ENCODE measurements at places on chromosomes 6 and 20.
A peak's percentile ranks its signal among the peaks of the same experiment; 100 is the strongest.

- DNase-seq, result peak; percentile 1
Observed at GRCh38 chr6:144769142-144769541, 484.0 kb downstream of the UTRN start.

- no peak for DNase-seq
Observed at GRCh38 chr6:55654445-55654844, 75.5 kb upstream of the HMGCLL1 start.

DNA sequence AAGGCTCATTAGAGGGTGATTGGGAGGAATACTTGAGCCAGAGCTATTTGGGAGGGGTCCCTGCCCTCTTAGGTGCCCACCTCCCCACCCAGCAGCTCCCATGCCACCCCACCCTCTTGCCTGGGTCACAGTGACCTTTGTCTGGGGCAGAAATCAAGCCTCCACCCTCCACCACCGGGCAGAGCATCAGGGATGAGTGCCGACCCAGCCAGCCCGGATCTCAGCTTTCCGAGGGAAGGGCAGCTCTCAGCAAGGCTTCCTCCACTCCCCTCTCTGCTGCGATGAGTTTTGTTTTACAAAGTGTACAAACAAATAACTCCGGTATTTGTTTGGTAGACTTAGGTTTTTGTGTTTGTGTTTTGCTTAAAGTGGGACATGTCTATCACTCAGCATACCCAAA lies 136.7 kb upstream of the CST7 start:
- no peak for DNase-seq

DNA sequence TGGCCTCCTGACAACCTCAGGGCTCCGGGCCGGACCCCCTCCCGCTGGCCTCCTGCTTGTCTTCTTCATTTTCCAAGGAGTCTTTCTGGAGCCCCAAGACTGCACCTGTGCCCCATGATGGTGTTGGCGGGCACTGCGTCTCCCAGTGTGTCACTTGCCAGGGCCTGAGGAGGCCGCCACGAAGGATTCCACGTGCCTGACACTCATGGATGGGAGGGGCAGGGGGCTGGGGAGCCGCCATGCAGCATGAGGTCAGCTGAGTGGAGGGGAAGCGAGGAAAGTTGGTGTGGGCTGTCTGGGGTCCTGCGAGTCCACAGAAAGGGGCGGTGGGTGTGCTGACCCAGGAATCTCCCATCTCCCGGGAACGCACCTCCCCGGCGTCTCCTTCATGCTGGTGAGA lies 165.7 kb downstream of the SMOC2 start:
- no peak for DNase-seq

- no peak for DNase-seq
Observed at GRCh38 chr6:35220711-35221110, 7.0 kb downstream of the SCUBE3 start.

DNA sequence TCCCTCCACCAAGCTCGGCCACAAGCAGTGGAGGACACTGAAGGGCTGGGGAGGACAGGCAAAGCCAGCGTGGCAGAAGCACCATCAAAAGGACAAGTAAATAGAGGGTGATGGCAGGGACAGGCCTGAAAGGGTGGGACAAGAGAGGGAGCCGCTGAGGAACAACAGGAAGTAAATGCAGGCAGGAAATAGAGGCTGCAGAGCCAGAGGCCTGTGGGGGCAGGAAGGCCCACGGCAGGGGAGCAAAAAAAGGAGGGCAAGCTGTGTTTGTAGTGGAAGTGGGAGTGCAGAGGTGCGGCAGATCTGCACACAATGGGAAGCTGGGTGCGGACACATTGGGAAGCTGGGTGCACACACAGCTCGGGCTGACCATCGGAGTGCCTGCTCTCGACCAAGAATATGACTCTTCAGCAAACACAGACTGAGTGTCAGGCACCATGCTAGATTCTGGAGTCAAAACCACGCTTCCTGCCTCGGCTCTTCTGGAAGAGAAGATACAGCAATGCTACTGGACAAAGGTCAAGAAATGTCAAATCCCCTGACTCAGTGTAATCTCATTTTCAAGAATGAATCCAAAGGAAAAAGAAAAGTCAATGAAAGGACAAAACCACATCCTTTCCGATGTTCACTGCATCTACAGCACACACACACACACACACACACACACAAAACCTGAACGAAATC lies 40.4 kb upstream of the RAB22A start:
- DNase-seq, result peak; percentile 22

DNA sequence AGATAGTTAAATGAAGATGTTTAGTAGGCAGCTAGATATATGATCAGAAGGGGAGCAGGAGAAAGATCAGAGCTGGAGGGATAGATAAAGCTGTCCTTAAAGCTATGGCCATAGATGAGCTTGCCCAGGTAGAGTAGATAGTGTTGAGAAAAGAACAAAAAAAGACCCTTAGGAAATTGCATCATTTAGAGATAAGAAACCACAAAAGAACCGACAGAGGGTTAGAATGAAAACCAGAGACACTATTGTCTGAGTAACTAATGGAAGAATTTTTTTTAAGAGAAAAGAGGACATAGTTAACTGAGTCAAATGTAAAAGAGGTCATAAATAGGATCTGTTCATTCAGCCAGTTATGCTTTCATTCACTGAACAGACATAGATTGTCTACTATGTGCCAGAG lies 101.8 kb downstream of the TNFAIP3 start:
- no peak for DNase-seq

GRCh38 chr6:73731285-73731684 lies 35.3 kb downstream of the CD109 start:
- DNase-seq, result no peak

GRCh38 chr6:5412017-5412416 lies 150.7 kb downstream of the FARS2 start:
- no peak for DNase-seq

DNA sequence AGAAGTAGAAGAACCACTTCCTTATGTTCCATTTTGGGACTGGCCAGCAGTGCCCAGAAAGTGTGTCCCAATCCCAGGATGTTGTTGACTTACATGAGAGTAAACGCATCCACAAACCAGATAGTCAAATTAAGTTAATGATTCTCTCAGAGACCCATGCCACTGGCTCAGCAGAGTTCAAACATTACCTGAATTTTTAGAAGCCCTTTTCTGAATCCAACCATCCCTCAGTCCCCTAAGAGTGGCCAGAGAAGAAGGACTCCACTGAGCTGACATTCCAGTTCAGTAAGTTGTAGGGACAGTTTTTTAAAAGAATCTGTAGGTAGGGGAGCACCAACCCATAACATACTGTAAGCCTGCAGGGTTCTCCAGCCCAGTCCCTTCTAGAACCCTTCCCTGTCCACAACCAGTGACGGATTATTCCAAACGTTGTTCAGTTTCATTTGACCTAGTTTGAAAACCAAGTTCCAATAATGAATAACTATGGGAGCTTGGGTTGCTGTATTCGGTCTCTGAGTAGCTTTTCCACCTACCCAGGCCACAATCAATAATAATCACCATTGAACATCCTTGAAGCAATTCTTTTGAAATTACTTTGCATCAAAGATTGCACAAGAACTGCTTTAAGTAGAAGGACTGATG lies 153.0 kb downstream of the LPA start:
- no peak for DNase-seq

DNA sequence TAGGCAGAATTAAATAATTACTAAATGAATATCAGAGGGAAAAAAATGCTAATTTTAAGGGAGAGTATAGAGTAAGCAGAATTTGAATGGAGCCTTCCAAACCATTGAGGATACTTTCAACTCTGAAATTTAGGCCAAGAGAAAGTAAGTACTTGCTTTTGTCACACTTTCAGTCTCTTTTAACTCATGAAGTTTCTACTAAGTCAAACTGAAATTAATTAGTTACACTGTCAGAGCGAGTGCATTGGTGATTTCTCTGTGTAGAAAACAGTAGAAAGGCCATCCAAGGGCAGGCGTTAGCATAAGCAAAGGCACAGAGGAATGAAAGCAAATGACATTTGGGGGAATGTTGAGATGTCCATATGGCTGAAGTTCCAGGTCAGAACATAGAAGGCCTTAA lies 92.9 kb downstream of the PLEKHG1 start:
- DNase-seq, result no peak

GRCh38 chr20:60589623-60590022 lies 631.4 kb downstream of the CDH26 start:
- DNase-seq, result no peak

- DNase-seq, result no peak
Observed at GRCh38 chr6:11830105-11830504, 51.5 kb upstream of the ADTRP start.

- DNase-seq, result no peak
Observed at GRCh38 chr20:58096880-58097423, 131.5 kb downstream of the ANKRD60 start.

GRCh38 chr20:7332169-7332568 lies 564.7 kb downstream of the BMP2 start:
- no peak for DNase-seq

DNA sequence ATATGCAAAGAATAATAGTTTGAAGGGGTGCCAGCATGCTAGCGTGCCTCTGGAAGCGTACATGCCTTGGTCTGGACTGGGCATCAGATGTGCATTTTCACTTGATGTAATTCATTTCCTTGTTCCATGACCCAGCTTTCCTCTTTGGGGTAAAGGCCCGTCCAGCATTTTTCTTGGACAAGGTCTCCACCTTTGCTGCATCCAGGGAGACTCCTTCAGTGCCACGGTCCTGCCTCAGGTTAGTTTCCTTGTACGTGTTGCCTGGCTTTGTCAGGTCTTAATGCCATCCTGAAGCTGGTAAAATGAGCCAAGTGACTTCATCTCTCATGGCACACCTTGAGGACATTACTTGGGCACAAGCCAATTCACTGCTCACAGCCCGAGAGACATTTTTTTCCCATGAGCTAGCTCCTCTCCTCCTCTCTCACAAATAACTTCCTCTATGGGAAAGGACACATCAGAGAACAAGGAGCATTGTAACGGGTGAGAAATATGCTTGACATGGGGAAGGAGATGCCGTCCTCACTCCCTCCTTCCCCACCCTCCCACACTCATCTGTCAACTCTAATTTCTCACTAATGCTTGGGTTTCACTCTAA lies 23.9 kb downstream of the EDN1 start:
- no peak for DNase-seq

GRCh38 chr6:70952608-70953165 lies 4.2 kb downstream of the B3GAT2 start:
- no peak for DNase-seq

DNA sequence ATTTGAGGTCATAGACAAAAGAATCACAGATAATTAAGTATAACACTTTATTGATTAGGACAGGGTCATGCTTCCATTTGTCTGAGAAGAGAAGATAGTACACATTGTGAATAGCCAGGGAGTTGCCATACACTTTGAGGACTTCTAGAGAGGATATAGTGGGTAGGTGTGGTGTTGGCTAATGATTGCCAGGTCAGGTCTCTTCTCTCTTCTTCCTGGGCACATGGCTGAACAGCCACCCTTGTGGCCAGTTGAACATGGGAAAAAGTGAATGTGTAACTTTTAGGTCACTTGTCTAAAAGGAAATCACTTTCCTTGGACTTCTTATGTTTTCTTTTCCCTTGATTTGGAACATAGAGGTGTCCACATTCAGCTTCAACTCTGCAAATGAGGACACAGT lies 772.1 kb upstream of the MAP3K7 start:
- no peak for DNase-seq

Measured in astrocyte of the spinal cord (primary cell).